HepG2 (cell line): ENCODE measurements at places on chromosomes 1 and 21.

DNA sequence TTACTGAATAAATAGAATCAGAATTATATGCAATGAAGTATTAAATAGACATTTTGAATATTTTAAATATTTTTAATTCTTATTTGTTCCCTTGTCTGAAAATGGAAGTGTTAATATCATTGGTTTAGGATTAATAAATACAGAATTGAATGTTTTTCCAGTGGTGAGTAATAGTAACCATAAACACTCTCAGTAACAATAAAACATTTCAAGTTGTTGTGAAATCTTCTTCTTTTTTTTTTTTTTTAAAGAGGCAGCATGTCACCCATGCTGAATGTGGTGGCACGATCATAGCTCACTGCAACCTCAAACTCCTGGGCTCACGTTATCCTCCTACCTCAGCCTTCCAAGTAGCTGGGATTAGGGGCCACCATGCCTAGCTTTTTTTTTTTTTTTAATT, 86.2 kb upstream of the ZBTB18 start:
- no peak for DNase-seq

DNA sequence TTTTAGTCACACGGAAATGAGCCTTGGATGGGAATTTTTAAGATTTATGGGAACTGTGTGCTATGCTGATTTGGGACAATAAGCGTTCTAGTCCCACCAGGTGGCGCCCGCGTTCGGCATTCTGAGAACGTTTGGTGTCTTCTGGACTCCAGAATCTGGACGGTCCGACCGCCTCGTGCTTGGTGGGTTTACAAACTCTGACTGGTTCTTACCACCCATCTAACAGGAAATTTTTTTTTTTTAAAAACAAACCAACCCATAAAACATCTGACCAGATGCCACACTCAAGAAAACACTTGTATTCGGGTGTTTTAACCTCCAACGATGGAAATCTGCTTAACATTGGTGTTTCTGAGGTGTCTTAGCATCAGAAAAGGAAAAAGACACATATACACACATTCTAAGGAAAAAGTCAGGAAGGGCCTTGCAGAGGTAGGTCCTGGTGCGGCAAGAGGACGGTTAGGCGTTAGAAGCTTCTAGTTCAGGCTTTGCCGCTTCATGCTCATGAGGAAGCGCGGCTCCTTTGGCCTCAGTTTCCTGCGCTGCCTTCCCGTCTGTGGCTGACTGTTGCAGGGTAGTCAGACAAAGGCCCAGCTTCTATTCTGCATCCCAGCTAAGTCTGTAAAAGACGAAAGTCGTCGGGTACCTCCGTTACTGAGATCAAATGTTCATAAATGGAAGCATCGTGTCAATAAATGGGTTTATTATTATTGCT, 814 bp upstream of the DYRK3 start:
- DNase-seq, result peak; percentile 81

DNA sequence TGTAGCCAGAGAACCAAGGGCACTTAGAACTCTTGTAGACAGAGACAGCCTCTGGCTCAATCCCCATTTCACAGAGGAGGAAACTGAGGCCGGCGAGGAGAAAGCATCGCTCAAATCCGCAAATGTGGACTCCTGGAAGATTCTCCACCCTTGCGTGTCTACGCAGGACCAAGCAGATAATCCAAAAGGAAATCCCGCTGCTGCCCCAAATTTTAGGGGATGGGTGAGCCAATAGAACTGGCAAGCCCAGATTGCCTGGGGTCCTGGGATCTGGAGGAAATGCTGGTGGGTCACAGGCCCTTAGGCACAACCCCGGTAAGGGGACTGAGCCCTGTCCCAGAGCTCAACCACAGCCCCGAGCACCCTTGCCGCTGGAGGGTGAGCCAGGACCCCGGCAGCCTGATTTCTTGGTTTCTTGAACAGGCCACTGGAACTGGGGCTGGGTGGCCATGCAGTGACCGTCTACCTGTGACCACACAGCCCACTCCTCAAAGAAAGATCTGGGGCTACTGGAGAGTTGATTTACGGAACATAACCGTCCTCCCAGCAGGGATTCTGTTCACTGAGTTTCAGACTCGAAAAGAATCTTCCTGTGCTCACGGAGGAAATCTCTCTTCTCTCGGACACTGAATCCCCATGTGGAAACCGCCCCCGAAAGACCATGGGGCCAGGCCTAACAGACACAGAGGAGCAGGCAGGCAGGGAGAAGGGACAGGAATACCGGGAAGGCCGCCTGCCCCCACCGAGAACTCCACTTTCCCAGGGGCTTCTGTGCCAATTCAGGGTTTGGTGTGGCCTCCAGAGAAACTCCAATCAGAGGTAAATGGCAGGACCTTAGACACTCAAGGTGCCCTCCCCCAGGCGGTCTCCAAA, 238.4 kb downstream of the NPHP4 start:
- no peak for DNase-seq

DNA sequence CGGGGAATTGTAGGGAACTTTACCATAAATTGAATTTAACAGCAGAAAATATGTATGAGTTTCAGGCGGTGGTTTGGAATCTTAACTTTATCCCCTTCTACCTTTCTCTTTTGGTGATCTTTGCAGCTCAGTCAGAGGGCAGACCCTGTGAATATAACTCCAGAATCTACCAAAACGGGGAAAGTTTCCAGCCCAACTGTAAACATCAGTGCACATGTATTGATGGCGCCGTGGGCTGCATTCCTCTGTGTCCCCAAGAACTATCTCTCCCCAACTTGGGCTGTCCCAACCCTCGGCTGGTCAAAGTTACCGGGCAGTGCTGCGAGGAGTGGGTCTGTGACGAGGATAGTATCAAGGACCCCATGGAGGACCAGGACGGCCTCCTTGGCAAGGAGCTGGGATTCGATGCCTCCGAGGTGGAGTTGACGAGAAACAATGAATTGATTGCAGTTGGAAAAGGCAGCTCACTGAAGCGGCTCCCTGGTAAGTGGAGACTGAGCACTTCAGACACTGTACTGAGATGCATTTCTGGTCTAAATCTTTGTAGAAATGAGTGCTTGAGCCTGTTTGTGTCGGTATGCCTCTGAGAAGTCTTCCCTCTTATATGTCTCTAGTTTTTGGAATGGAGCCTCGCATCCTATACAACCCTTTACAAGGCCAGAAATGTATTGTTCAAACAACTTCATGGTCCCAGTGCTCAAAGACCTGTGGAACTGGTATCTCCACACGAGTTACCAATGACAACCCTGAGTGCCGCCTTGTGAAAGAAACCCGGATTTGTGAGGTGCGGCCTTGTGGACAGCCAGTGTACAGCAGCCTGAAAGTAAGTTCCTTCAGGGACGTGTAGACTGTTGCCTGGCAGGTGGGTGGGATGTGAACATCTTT, 1.5 kb downstream of the CCN1 start:
- DNase-seq, result peak; percentile 49

DNA sequence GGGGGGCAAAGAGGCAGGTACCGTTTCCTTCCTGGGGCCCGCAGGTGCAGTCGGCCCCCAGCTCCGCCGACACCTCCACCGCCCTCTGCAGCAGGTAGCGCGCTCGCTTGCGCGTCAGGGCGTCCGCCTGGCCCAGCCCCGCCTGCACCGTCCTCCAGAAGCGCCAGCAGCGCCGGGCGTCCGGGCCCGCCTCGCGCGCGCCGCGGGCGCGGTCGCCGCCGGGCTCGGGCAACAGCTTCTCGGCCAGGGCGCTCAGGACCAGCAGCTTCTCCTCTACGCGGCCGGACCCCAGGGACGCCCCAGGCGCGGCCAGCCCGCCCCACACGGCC, 863 bp downstream of the TARBP1 start:
- DNase-seq, result peak; percentile 33

DNA sequence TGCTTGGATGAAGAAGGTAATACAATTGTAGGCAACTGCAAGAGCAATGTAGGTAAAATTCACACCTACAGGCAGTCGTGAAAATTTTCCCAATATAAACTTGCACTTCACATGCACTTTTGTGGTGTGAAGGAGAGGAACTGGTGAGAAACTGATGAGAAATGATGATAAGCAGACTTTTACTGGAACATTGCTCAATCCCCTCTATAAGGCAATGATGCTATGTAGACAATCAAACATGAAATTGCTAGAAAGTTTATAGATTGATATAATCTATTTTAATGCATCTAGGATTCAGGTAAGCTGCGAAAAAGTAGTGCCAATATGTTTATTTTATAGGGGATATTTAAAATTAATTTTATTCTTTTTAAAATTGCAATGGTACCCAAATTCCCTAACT, 802.2 kb downstream of the KCNT2 start:
- no peak for DNase-seq

- peak; percentile 49 for DNase-seq
Observed at GRCh38 chr1:54866801-54867716, 19.9 kb downstream of the DHCR24 start.

DNA sequence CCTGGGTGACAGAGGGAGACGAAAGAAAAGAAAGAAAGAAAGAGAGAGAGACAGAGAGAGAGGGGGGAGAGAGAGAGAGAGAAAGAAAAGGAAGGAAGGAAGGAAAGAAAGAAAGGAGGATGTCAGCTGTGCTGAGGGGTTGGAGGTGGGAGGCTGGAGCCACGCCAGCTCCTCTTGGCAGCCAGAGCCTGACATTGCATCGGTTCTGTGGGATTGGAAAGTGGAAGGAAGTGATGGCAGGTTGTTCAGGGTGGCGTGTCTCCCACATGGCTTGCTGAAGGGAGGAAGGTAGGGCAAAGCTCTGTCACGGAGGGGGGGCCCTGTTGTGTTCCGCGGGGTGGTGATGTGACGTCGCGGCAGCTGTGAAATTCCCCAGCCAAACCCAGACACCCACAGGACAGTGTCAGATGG, 30.7 kb downstream of the EIF2D start:
- no peak for DNase-seq

DNA sequence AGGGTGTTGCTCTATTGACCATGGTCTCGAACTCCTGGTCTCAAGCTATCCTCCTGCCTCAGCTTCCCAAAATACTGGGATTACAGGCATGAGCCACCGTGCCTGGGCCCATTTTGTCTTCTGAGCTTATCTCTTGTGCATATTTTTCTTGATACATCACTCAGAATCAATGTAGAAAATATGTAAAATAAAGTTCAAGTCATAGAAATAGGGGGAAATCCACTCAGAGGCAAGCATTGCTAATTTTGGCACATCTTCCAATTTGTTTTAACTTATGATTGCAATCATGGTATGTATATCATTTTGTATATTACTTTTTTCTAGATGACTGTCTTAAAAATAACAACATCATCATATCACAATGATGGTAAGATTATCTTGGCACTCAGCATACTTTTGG, 21.6 kb downstream of the RIT1 start:
- DNase-seq, result no peak

DNA sequence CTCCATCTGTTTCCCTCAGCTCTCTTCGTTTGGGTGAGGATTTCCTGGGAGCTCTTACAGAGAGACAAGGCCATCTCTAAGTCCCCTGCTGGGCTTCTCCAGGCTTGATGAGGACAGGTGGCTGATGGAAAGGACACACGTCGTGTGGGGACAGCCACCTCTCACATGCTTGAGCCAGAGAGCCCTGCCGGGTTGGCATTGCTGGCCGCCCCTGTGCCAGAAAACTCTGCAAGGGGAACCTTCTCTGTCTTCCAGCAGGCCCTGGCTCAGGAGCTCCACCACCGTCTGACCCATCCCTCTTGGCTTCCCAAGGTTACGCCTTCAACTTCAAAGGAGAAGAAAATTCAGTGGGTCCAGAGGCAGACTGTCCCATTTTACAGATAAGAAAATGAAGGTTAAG, 82.8 kb downstream of the CASZ1 start:
- no peak for DNase-seq
